Renal cortex interstitium (tissue), 15 donors: ENCODE measurements at places on chromosomes 12 and 14. TPM values are rescaled to one million over a fixed set of nuclear protein-coding genes. Genes with fewer than 3 reads are reported as not detected.

GRCh38 chr12:49870501-49871262, 27.8 kb upstream of the BCDIN3D start:
- no peak for DNase-seq

DNA sequence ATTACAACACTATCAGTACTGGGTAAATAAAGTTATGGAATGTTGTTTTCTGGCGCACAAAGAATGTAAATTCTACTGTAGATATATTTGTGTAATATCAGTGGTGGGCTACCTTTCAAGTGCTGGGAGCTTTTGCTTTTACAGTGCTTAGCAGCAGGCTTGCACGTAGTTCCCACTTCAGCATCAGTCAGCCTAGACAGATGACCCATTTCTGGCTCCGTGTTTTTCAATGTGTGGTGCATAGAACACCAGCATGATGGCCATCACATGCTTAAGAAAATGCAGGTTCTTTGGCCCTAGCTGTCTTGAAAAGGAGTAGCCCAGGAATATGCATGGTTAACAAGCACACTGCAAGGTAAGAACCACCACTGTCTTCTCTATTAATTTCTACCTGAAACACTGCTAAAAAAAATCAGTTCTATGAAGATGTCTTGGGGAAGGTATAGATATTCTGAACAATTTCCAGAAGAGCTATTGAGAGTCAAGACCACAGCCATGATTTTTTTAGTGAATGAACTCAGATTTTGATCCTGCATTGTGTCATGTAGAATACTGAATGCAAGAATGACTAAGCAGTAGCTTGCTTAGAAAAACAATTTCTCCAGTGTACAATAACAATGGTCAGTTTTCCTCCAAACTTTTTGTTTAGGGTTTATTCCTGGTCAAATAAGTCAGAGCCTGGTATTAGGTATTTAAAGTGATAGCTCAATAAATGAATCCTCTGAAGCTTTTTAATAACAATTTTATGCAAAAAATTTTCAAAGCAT, 195.7 kb downstream of the AKAP6 start:
- DNase-seq, result no peak

NID2 gene
- 122 TPM for polyA plus RNA-seq

DNA sequence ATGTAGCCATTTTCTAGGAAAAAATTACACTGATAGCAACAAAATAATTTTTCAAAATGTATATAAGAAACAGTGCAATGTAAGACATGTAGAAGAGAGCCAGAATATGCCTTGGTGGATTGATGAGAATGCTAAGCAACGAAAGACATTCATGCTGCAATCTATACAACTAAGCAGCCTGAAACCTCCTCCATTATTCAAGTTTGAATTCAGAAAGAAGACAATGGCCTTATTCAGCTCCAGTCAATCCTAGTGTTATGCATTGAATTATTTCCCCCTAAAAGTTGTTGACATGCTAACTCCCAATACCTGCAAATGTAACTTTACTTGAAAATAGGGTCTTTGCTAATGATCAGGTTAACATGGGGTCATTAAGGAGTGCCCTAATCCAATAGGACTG, 73.5 kb downstream of the BTG1 start:
- no peak for DNase-seq

DNA sequence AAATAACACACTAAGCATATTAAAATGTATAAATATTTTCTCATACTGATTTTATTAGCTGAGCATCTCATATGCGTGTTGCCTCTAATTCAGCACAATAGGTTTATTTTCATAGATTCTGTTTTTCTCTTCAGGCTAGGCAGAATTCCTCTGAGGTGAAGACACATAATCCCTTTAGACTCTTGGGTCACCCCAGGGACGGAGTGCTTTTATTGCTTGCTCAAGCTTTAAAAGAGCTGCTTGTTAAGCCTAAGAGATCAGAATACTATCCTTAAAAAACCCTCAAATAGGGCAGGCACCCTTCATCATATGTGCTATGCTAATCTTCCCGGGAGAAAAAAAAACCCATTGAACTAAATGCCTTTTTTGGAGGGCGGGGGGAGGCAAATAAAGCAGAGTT, 390.1 kb downstream of the KCNH5 start:
- DNase-seq, result no peak
